Left lobe of liver (tissue), 2 donors: ENCODE measurements at places on chromosomes 12 and 14.

DNA sequence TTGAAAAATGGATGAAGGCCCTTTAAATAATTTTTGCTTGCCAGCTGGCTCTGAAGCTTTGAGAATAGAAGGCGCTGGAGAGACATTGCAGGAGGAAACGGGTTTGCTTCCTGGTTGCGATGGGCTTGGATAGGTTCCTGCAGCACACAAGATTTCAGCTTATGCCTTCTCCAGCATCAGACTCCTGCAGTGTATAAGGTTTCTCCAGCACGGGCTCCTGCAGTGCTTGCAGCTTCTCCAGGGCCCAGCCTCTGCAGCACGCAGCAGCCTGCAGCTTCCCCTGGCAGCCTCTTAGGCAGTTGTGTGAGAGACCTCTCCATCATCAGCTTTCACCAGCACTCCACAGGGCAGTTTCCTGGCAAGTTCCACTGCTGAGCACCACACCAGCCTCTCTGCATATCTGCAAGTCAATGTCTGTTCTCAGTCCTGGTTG lies 78.7 kb upstream of the ZDHHC17 start:
- no peak for DNase-seq

DNA sequence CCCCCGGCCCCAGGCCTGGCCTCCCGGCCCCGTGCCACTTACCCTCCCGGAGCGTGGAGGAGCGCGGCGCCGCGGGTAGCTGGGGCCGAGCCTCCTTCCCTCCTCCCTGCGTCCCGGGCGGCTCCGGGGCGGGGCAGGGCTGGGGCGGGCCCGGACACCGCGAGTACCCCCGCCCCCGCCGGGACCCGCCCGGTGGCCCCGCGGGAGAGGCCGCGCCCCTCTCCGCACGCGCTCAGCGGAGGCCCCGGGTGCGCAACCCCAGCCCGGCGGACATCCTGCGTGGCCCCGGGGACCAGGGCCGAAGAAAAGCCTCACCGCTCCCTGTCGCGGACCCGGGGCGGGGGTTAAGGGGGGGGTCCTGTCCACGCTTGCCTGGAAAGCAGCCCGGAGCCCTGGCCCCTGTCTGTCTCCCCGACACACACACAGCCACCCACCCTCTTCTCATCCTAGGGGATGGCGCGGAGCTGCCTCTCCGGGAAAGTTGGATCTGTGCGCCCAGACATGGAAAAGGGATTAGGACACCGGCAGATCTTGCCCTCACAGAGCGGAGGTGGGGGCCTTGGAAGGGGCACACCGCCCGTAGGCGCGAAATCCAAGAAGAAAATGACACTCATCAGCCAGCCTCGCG lies at the start of gene SYNE3:
SYNE3 (minus strand) TSS at position 97 of the 628 bp plus-strand sequence. CDS start 40,829 bp downstream, outside the sequence.
- DNase-seq, result peak; percentile 75

DNA sequence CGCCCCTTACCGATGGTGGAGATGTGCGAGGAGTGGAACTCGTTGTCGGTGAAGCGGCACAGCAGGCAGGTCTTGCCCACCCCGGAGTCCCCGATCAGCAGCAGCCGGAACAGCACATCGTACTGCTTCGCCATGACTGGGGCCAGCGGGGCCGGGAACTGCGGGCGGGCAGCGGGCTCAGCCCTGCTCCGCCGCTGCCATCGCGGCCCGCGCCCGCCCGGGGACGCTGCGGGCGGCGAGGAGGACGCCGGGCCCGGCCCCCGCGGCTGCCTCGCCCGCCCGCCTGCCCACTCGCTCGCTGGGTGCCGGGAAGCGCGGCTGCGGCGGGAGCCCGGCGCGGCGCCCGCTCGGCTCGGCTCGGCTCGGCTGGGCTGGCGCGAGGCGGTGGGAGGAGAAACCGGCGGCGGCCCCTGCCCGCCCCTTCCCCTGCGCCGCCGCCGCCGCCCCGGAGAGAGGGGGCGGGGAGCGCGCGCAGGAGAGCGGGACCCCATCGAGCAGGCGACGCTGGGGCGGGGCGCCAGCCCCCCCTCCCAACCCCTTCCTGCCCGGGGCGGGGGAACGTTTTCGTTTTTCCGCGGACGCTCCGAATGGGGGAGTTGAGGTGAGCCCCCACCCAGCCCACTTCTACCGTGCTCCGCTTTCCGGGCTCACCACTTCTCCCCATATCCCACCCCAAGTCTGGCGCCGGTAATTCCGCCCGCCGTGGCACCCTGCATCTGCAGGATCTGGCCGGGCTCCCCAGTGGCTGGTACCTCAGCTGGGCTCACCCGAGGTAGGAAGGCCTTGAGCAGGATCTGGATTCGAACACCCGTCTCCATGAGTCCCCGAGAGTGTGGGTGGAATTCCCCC lies at the start of gene RAB15:
RAB15 (minus strand) TSS at position 394 of the 849 bp plus-strand sequence; CDS start at position 134, 260 bp downstream.
- peak; percentile 53 for DNase-seq

DNA sequence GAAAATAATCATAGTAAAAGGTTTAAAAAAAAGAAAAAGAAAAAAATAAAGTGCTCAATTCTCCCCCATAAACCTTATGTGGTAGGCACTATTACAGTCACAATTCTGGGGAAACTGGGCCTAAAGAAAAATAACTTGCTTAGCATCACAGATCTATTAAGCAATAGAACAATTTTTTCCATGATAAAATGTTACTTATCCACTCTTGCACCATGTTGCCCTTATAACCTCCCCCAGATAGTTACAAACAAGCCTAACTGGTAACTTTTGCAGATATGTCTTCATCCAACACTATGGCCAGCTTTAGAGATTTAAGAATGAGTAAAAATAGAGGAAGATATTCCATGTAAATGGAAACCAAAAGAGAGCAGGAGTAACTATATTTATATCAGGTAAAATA lies 164.8 kb downstream of the DUSP6 start:
- DNase-seq, result no peak

GRCh38 chr12:109714141-109714912 lies 702 bp downstream of the FAM222A start:
- peak; percentile 77 for DNase-seq

DNA sequence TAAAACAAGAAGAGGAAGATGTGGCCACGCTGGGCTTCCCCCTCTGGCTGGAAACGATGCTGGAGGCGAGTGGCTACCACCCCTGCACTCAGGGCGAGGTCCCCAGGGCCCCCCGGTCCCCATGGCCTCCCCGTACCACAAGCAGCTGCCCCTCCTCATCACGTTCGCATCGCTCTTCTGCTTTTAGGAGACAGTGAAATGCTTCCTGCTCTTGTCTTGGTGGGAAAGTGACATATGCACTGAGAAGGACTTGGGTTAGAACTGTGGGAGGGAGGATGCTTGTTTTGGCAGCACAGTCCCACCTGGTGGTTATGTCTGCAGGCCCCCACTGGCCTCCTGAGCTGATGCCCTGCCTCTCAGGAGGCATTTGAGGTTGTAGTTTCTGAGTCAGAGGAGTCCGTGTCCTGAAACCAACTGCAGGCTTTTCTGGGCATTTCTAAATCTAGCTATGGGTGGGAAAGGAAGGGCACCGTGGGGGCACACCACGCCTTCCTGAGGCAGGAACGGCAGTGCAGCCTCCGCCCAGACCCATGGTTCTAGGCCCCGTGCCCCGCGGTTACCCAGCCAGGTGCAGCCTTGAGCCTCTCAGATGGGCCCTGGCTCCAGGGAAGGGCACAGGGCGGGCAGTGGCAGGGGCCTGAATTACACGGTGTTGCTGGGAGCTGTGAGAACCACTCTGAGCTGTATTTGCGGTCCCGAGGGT lies 139.3 kb downstream of the ADGRD1 start:
- peak; percentile 34 for DNase-seq

- DNase-seq, result no peak
These were observed 7.6 kb upstream of the SLC25A21 start for GRCh38 chr14:37179896-37180502.

DNA sequence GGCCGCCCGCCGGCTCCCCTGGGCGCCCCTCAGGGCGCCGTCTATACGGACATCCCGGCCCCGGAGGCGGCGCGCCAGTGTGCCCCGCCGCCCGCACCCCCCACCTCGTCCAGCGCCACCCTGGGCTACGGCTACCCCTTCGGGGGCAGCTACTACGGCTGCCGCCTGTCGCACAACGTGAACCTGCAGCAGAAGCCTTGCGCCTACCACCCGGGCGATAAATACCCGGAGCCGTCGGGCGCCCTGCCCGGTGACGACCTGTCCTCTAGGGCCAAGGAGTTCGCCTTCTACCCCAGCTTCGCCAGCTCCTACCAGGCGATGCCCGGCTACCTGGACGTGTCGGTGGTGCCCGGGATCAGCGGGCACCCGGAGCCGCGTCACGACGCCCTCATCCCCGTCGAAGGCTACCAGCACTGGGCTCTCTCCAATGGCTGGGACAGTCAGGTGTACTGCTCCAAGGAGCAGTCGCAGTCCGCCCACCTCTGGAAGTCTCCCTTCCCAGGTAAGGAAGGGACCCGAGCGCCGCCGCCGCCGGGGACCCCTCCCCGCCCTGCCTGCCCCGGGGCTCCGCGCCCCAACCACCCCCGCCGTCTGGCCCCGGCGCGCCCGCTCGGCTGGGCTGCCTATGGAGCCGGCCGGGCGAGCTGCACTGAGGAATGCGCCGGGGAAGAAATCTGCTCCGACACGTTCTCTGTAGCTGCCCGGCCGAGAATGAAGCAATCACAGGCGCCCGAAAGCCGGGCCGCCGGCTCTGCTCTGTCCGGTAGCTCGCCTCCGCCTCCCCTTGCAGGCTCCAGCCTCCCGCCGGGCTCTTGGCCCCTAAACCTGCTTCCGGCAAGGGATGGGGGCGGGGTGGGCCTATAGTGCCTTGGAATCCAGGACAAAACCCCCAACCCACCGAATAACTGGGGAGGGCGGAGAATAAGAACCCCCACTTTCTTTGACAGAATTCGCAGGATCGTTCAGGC lies 794 bp downstream of the HOXC13 start:
- DNase-seq, result no peak

DNA sequence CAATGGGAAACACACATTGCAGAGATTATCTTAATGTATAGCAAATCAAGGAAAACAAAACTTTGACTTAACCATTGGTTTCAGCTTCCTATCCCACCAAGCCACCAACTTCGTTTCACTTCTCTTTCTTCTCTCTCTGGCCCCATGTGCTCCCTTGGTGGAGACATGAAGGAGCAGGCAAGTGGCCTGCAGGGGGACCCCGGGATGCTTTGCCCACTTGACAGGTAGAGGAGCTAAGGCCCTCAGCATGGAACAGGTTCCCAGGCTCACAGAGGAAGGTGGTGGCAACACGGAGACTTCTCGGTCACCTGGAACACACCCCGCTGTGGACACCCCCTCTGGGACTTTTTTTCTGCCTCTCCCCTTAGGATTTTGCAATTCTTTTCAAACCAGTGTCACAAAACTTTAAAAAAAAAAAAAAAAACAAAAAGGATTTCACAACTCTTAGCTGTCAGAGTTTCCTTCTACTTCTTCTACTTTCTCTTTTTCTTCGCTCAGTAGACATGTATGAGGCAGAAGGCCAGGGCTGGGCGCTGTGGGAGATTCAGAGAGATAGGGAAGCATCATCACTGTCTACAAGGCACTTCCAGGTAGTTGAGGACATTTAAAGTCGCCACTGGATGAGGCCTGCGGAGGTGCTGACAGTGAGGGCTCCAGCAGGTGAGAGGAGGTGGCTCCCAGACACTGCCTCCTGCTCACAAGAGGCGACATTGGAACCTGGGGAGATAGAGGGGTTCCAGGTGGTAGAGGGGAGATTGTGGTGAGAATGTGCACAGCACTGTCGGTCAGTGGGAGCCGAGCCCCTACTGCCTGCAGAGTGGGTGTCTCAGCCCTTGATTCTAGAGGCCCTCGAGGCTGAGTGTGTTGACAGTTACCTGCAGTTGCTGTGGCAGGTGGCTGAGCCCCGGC lies 119.6 kb downstream of the GCH1 start:
- peak; percentile 48 for DNase-seq

- no peak for DNase-seq
These were observed 92.5 kb downstream of the SSPN start for GRCh38 chr12:26287671-26288381.

DNA sequence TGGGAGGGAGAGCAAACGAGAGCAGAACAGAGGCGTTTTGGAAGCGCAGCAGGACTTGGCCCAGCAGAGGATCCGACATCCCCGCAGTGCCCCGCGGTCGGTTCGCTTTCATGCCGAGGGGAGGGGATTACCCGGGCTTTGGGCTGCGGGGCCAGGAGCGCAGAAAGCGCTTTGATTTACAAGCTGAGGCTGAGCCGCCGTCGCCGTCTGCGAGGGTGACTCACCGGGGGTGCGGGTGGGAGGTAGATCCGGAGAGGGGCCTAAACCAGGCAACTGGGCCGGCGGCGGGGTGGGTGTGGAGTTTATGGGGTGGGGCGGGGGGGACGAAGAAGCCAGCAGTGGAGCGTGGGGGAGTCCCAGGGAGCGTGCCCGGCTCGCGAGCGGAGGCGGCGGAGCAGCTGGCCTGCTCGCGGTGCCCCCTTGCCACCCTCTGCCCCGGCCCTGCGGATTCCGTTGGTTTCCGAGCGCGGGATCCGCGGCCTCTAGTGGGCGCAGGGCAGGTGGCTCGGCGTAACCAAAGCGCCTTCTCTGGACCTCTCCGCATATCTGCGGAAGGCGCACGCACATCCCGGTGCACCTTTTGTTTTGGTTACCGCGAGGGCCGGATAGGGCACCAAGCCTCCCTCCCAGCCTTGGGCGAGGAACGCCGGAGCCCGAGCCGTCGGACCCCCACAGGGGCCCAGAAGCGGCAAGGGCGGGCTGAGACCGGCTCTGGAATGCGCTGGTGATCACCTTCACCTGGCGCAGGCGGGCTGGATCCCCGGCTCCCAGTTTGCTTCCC lies 2.6 kb downstream of the SIX4 start:
- peak; percentile 51 for DNase-seq

- DNase-seq, result no peak
These were observed 2.5 kb downstream of the ARHGAP9 start for GRCh38 chr12:57476993-57477709.

- DNase-seq, result no peak
These were observed 40.5 kb downstream of the CD163L1 start for GRCh38 chr12:7403466-7403865.

DNA sequence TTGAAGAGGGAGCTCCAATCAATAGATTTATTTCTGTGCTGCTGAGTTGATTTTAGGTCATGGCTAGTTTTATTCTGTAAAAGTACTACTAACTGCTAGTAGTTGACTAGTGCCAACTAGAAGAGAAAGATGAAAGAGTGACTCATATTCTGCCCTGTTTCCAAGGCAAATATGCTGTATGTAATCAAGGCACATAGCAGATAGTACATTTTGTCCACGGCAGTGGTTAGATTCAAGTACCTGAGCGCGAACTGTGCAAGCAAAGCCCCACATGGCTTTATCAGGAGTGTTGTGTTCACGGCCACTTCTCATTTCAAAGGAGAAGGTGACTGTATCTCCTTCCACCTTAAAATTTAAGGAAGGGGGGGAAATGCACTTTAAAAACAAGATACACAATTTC lies 126.8 kb downstream of the TRAFD1 start:
- DNase-seq, result no peak

- no peak for DNase-seq
These were observed 19.6 kb upstream of the PWP1 start for GRCh38 chr12:107666009-107666408.

DNA sequence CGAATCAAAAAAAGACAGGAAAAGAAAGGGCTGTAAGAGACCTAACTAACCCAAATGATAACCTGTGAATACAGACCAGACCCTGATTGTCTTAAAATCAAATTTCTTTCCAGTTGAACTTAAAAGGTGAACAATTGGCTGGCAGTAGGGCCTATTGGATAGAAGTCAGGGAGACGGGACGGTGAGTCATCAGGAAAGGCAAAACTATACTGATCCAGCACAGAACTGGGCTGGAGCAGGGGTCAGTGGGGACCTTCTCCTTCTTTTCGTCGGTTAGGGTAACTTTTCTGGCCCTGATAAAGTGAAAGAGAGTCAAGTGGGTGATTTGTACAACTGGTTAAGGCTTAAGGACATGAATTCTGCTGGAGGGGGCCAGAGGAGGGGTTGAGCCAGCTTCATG lies 84.9 kb upstream of the OTX2 start:
- no peak for DNase-seq

GRCh38 chr14:74919421-74920165 lies 3.5 kb downstream of the RPS6KL1 start:
- DNase-seq, result no peak

GRCh38 chr12:32585680-32586079 lies 93.4 kb upstream of the DNM1L start:
- DNase-seq, result no peak
